ENCODE measurements at places on chromosomes 4 and X.

DNA sequence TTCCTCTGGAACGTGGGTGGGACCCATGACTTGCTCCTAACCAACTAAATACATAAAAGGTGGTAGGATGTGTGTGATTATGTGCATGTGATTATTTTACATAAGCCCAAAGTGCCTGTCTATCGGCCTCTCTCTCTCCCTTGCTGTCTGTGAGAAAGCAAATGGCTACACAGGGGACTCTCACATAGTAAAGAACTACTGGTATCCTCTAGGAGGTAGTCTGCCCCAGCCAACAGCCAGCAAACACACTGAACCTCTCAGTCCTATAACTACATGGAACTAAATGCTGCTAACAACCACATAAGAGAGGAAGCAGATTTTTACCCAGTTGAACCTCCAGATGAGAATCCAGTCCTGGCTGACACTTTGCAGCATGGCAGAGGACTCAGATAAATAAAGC, 1249.4 kb downstream of the ADGRL3 start:
- no peak for DNase-seq
- H3K36me3 ChIP-seq = no peaks in the 10 kb centered on the region
- H3K27ac ChIP-seq = no peak overlapping the region

- H3K4me1 ChIP-seq = no peaks in the 10 kb centered on the region
- H3K27me3 ChIP-seq = no peaks in the 10 kb centered on the region
- H3K36me3 ChIP-seq = peaks cover 47% of the 10 kb centered on the region
- no peak for DNase-seq
These were observed 10.8 kb downstream of the NUDT6 start for GRCh38 chr4:122911588-122911987.

- H3K4me1 ChIP-seq = no peaks in the 10 kb centered on the region
- H3K27me3 ChIP-seq = peaks cover 26% of the 10 kb centered on the region
- H3K4me3 ChIP-seq = no peak overlapping the region
- no peak for DNase-seq
- H3K27ac ChIP-seq = no peak overlapping the region
- H3K36me3 ChIP-seq = no peaks in the 10 kb centered on the region
These were observed 31.4 kb upstream of the PRDM8 start for GRCh38 chr4:80165855-80166254.

DNA sequence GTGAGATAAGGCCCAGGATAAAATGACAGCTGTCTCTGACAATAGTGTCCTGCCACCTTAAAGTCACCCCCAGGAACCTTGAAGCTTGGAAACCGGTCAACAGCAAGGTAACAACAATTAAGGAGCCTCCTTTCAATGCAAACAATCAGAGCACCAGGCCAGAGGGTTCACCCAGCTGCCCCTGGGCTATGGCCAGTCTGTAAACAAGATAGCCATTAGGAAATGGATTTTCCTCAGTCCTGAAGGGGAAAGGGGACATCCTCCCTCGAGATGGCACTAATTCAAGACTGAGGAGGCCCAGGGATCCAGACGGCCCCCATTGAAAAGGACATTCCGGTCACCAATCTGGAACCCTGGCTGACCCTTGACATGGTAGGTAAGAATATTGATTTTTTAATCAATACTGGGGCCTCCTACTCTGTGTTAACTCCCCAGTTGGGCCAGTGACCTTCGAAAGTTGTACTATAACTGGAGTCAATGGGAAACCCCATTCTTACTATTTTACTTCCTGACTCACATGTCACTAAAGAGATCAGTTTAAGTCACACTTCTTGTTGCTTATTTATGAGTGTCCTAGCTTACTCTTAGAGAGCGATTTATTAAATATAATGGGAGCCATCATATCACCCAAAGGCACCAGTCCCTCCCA, 61.7 kb upstream of the CT45A1 start:
- H3K4me1 ChIP-seq = no peaks in the 10 kb centered on the region
- no peak overlapping the region for H3K27ac ChIP-seq
- peaks cover 5% of the 10 kb centered on the region for H3K27me3 ChIP-seq
- DNase-seq = no peak
- no peaks in the 10 kb centered on the region for H3K36me3 ChIP-seq

GRCh38 chrX:9866633-9867032, 80.4 kb downstream of the SHROOM2 start:
- peaks cover 14% of the 10 kb centered on the region for H3K36me3 ChIP-seq
- peaks cover 21% of the 10 kb centered on the region for H3K4me1 ChIP-seq
- no peak for DNase-seq
- peaks cover 2% of the 10 kb centered on the region for H3K27me3 ChIP-seq
- H3K4me3 ChIP-seq = no peak overlapping the region

Data from nephron progenitor cell (in vitro differentiated cells).